ENCODE measurements at places on chromosomes 2 and 18. TPM values are rescaled to one million over a fixed set of nuclear protein-coding genes. Genes with fewer than 3 reads are reported as not detected.

CRYGC gene
- total RNA-seq, result not detected

CD207 gene
- total RNA-seq, result not detected

GRCh38 chr2:216119986-216120385 is 10.8 kb downstream of the XRCC5 start:
- no peak overlapping the region for H3K27ac ChIP-seq
- no peak overlapping the region for H3K4me3 ChIP-seq
- no peak for DNase-seq
- H3K36me3 ChIP-seq, result peaks cover 71% of the 10 kb centered on the region

GRCh38 chr2:197359859-197360258 is 49.3 kb upstream of the ANKRD44 start:
- no peak overlapping the region for H3K27ac ChIP-seq
- no peaks in the 10 kb centered on the region for H3K27me3 ChIP-seq
- no peak overlapping the region for H3K4me3 ChIP-seq

DNA sequence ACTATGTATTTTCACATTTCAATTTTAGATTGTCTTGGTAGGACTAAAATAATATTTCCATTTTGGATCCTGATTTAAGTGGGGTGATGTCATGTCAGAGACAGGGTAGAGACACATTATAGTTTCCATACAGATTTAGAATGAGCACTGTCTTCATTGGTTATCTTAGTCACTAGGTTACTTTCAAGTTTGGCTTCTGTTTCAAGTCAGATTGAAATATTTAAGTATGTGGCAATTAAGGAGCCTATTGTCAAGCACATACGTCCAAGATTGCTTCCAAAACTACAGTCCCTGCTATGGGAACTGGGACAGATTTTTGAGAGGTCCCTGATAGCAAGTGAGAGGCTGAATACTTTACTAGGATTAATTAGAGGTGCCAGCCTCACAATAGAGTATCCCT is 89.2 kb upstream of the FAM117B start:
- no peaks in the 10 kb centered on the region for H3K36me3 ChIP-seq
- no peaks in the 10 kb centered on the region for H3K4me1 ChIP-seq
- no peak for DNase-seq
- H3K4me3 ChIP-seq, result no peak overlapping the region

GRCh38 chr18:56112013-56112749 is 524.2 kb upstream of the TCF4 start:
- H3K4me1 ChIP-seq, result peaks cover 2% of the 10 kb centered on the region
- no peak overlapping the region for H3K27ac ChIP-seq
- H3K27me3 ChIP-seq, result peaks cover 2% of the 10 kb centered on the region
- H3K4me3 ChIP-seq, result no peak overlapping the region
- DNase-seq, result no peak

DNA sequence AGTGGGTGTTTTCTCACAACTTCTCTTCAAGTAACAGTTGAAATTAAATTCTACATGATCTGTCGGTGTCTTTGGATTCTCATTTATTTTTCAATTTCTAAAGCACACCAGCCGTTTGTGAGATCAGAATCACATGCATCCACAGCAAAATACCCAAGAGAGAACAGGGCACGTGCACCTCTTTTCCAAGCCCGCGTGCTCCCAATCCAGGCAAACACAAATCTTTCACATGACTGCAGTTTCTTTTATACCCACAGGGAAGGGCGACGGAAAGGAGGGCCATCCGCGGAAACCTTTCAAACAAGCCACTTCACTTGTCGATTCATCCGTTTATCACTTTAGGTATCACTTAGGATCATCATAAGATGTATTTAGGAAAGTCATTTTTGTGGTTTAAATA is 13.0 kb upstream of the DAPL1 start:
- peaks cover 6% of the 10 kb centered on the region for H3K4me1 ChIP-seq
- no peak overlapping the region for H3K27ac ChIP-seq
- H3K36me3 ChIP-seq, result no peaks in the 10 kb centered on the region

DNA sequence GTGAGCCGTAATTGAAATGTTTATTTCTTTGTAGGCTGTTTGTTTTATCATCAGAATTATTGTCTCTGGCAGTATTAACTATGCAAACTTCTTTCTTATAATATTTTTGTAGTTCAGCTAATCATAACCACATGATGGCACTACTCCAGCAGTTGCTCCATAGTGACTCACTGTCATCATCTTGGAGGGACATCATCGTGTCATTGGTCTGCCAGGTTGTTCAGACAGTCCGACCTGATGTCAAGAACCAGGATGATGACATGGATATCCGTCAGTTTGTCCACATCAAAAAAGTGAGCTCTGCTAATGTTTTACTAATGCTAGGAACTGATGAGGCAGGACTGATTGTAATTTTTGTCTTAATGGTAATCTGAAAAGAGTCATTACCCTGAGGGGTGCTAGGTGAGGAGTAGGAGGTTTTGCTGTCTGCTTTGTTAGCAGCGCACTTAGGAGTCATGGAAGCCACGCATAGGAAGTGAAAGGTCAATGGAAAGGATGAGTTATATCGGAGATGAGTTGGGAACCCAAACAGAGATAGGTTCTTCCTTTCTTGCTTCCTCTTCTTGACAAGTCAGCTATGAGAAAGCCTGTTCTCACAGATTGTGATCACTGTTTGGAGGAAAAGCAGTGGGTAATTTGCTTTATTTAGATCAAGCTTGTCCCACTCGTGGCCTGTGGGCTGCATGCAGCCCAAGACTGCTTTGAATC is 49.2 kb downstream of the PIKFYVE start:
- no peaks in the 10 kb centered on the region for H3K27me3 ChIP-seq
- no peak overlapping the region for H3K27ac ChIP-seq
- H3K36me3 ChIP-seq, result peaks cover 34% of the 10 kb centered on the region
- H3K4me3 ChIP-seq, result no peak overlapping the region
- no peaks in the 10 kb centered on the region for H3K4me1 ChIP-seq
- no peak for DNase-seq

- no peak for DNase-seq
- no peak overlapping the region for H3K27ac ChIP-seq
- no peaks in the 10 kb centered on the region for H3K36me3 ChIP-seq
- no peak overlapping the region for H3K4me3 ChIP-seq
Observed at GRCh38 chr18:68233018-68233417, 481.9 kb downstream of the TMX3 start.

DNA sequence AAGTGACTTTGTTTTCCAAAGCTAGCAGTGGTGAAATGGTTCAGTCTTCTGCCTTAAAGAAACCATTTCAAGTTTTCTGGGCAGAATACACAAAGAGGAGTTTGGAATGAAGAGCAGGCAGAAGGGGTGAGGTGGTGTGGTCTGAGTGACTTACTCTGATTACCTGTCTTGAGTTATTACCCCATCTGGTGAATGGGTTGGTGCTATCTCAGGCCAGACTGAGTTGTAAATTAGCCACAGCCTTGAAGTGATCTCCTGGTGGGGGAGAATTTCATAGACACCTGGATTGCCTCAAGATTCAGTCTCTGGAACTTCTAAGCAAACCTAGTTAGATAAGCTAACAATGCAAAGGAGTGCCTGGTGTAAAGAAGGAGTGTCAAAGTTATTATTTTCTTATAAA is 983.5 kb upstream of the NXPH2 start:
- H3K27ac ChIP-seq, result no peak overlapping the region
- no peaks in the 10 kb centered on the region for H3K36me3 ChIP-seq
- no peaks in the 10 kb centered on the region for H3K27me3 ChIP-seq
- no peak for DNase-seq
- H3K4me3 ChIP-seq, result no peak overlapping the region
- H3K4me1 ChIP-seq, result no peaks in the 10 kb centered on the region

All from H9 (cell line).